ENCODE measurements at places on chromosomes 1 and 21.

DNA sequence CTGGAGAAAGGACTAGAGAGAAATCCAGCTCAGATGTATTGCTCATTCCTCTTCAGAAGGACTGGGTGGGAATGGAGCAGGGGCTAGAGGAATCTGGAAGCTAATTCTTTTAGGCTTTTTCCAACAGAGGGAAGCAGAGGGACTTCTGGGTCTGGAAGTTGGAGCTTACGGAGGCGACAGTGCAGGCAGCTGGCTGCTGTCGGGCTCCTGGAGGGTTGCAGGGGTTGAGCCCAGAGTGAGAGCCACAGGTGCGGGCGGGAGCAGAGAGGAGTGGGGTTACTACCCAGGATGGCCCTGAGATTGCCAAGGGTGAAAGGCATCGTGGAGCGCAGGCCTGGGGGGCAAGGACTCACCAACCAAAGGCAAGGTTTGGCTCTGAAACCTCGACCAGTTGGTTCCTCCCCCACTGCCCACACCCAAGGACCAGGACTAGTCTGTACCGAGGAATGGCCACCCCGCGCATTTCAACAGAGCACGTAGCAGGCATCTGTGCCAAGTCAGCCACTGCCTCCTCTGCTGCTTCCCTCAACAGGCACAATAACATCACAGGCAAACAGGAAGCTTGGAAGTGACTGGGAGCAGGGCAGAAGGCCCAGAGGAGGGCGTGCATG lies 22.7 kb upstream of the EDN2 start:
- DNase-seq, result no peak

- no peak for DNase-seq
These were observed 9.4 kb downstream of the FAM229A start for GRCh38 chr1:32352831-32353383.

DNA sequence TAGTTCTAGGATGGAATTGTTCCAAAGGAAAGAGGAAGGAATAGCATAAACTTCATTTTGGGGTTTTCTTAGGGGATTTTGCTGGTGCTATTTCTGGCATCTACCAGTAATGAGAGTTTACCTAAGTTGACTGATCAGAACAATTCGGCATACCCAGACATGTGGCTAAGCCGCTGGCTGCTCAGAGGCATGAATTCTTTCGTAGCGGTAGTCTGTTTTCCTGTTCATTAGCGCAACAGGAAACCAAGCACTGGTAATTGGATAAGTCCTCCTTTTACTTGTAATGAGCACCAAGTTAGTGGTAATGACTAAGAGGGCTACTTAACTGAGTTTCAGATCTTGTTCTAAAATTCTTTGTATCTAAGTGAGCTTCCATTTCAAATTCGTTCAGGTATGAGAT lies 38.6 kb downstream of the C21orf91 start:
- no peak for DNase-seq

DNA sequence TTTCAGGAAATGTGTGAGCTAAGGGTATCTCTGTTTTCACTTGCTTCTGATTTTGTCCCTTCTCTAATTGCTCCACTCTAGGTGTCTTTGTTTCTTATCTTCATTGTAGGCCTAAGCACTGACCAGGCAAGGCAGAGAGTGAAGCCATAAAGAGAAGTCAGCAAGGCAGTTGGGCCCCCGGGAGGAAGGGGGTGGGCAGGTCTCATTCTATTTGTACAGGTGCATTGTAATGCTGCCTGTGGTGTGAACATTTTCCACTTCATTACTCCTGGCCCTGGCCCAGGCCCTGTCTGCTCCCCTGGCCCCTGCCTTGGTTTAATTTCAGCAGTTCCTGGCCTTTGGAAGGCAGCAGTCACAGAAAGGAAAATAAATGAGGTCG lies 86.4 kb upstream of the JUN start:
- DNase-seq, result peak; percentile 99

DNA sequence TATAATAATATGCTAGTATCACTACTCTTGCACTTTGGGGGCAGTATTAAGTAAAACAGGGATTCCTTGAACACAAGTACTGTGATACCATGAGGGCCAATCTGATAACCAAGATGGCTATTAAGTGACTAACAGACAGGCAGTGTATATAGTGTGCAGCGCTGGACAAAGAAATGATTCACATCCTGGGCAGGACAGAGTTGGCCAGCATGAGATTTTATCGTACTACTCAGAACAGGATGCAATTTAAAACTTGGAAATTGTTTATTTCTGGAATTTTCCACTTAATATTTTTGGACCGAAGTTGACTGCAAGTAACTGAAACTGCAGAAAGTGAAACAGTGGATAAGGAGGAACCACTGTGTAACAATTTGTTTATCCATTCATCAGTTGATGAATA lies 74.6 kb downstream of the DNTTIP2 start:
- DNase-seq, result no peak

GRCh38 chr1:208643005-208643597 lies 398.9 kb upstream of the PLXNA2 start:
- DNase-seq, result no peak

DNA sequence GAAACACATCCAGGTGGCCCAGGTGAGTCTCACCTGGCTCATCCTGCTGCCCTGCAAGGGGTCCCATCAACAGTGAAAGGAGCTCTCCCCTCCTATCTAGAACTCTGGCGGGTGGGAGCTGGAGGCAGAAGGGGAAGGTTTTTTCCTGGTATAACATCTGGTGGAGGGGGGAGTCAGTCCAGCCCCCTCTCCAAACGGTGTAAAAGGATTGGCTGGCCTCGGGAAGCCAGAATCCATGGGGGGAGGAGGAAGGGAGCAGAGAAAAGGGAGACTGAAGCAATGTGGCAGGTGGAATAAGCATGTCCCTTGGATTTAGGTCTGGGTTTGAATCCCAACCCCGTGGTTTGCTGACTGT lies 1.2 kb upstream of the CAMK2N1 start:
- DNase-seq, result no peak

- no peak for DNase-seq
These were observed 134.9 kb downstream of the CLEC20A start for GRCh38 chr1:178361847-178362246.

- no peak for DNase-seq
These were observed 16.7 kb downstream of the DISC1 start for GRCh38 chr1:231643071-231643934.

DNA sequence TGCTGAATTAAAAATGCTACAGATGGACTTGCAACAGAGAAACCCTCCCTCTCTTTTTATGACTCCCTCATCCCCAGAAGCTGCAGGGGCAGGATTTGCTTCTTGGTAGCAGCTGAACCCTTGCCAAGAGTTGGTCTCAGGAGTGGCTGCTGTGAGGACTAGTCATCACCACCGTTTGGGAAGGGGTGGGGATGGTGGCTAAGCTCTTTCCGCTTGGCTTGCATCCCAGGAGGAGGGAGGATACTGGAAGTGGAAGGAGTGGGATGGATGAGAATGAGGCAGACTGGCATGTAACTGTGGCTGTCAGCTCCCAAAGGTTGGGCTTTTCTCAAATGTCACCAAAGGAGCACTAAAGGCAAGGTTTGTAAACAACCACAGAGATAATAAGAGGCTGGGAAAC lies 50.8 kb upstream of the COL24A1 start:
- DNase-seq, result no peak

DNA sequence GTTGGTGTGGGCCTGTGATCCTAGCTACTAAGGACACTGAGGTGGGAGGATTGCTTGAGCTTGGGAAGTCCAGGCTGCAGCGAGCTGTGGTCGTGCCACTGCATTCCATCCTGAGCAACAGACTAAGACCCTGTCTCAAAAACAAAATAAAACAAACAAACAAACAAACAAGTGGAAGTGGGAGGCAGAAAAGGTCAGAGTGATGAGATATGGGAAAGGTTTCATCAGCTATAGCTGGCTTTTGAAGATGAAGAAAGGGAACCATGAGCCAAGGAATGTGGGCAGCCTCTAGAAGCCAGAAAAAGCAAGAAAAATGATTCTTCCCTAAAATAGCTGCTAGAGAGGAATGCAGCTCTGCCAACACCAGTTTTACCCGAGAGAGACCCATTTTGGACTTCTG lies 10.6 kb upstream of the NUCKS1 start:
- no peak for DNase-seq

GRCh38 chr1:212633161-212633560 lies 24.6 kb downstream of the ATF3 start:
- DNase-seq, result no peak

- no peak for DNase-seq
These were observed 205.7 kb upstream of the PTBP2 start for GRCh38 chr1:96515925-96516324.

DNA sequence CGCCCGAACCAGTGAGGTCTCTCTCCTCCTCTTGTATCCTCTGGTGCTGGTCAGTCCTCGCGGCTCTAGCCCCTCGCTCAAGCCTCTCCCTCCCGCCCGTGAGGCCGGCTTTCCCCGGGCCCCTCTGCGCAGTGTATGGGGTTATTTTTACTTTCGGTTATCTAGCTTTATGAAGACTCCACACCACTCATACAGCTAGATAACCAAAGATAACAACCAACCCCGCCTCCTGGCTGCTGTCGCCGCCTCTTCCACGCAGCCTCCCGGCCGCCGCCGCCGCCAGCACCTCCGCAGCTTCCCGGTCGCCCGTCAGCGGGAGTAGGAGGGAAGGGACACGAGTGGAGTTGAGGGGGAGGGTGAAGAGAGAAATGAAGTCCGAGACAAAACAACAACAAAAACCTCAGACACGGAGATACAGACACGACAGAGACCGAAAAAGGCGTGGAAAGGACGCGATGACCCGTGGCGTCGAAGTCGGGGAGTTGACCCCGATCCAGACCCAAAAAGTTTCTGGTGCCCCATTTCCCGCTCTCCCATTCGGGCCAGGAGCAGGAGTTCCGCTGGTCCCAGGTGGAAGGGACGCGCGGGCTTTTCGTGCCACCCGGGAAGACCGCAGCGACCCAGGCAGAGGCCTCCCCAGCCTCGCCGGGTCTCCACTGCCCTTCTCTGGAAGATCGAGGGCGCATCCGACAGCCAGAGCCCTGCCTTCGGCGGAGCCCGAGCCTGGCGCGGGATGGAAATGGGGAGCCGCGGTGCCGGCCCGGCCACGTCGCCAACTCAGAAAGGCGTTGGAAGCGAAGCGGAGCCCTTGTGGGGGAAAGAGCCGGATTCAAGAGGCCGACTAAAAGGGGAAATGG lies 51.4 kb downstream of the RHBG start:
- no peak for DNase-seq

DNA sequence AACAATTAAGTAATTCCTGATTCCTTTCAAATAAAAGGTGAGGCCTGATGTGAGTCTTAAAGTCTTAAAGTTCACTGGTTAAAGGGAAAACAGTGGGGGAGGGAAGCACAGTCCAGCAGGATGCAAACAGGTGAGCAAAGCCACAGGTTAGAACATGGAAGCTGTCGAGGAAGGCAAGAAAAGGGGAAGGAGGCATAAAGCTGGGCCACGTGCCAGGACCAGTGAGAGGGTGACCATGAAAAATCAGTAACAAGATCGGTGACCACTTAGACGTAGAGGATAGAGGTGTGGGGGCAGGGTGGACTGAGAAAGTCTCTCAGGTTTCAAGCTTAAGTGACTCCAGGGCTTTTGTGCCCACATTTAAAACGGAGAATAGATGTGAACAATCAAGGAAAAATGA lies 231.3 kb downstream of the SETD4 start:
- no peak for DNase-seq

DNA sequence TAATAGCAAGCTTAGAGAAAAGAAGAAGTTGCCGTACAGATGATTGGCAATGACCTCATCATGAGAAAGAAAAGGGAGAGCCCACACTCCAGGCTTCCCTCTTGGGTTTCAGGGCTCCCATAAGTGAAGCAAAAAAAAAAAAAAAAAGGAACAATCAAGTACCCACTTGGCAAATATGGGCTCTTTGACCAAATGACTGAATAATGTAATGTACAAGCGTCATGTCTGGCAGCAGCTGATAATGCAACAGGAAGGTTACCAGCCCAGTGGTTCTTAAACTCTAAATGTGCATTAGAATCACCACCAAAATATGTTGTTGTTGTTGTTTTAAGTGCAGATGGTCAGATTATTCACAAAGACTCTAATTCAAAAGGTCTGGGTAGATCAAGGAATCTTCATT lies 13.5 kb downstream of the TNFSF4 start:
- DNase-seq, result no peak

DNA sequence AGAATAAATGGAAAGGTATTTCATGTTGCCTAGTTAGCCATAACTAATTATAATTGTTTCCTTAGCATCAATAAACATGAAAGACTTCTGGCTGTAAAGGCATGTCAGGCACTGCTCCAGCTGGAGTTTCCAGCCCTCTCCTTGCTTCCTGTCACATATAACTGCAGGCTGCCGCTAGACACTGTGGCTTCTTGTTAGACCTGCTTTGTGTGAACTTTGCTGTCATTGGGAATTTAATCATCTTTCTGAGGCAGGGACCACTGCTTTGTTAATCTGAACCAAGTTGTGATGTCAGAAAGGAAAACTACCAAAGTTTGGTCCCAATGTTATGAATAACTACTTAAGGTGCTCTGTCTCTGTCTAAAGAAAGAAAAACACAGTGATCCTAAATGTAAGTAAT lies 90.3 kb upstream of the DUSP10 start:
- no peak for DNase-seq

DNA sequence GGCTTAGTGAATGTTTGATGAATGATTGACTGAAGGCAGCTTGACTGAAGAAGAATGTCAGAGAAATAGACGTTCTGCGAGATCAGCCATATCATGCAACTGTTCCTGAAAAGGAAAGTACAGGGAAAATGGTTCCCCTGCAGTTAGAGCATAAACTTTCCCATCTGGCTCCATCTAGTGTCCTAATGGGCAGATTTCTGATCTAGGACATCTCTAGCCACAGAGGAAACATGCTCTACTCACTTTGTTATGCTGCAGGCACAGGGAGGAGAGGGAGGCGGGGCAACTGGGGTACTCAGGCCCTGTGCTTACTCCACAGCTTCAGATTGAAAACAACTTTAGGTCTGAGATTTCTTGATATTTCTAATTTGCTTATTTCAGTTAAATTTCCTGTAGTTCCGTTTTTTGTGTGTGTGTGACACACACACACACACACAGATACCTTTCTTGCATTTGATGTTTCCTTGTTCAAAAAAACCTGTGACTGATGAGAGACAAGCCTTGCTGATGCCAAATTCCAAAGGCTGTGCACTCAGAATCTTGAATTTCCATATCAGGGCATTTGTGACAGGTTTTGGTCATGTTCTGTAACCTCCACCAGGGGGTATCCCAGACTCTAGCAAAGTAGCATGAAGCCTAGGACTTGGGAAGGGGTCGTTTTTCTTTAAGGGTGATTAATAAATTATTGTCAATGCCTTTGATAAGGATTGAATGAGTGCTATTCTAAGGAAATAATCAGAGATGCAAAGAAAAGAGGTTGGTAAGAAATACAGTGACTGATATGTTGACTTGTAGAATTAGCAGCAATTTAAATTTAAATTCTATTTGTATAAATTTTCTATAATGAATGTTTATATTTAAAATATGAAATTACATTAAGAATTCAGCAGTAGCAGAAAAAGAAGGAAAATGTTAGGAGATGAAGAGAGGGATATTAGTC lies 139.7 kb upstream of the BEND5 start:
- peak; percentile 55 for DNase-seq

- no peak for DNase-seq
These were observed 46.3 kb downstream of the TESK2 start for GRCh38 chr1:45444609-45445131.

GRCh38 chr21:25328736-25329135 lies 278.5 kb downstream of the MRPL39 start:
- DNase-seq, result no peak

GRCh38 chr1:13892198-13892597 lies 192.2 kb downstream of the PRDM2 start:
- no peak for DNase-seq

- DNase-seq, result no peak
These were observed 38.0 kb downstream of the EBNA1BP2 start for GRCh38 chr1:43134068-43134467.
